Activated T-helper 1 cell treated with anti-CD3 and anti-CD28 coated beads, Interleukin-12 subunit alpha, Interleukin-12 subunit beta, Interleukin-2, Interleukin-4 antibody, amounts not matched to agents 30 ng/mL and 10 ng/mL and 1 ng/mL, durations not matched to agents 14 hours and 24 hours and 36 hours (primary cell): ENCODE measurements at places on chromosomes 12 and 14. TPM values are rescaled to one million over a fixed set of nuclear protein-coding genes. Genes with fewer than 3 reads are reported as not detected.
A peak's percentile ranks its signal among the peaks of the same experiment; 100 is the strongest.

DNA sequence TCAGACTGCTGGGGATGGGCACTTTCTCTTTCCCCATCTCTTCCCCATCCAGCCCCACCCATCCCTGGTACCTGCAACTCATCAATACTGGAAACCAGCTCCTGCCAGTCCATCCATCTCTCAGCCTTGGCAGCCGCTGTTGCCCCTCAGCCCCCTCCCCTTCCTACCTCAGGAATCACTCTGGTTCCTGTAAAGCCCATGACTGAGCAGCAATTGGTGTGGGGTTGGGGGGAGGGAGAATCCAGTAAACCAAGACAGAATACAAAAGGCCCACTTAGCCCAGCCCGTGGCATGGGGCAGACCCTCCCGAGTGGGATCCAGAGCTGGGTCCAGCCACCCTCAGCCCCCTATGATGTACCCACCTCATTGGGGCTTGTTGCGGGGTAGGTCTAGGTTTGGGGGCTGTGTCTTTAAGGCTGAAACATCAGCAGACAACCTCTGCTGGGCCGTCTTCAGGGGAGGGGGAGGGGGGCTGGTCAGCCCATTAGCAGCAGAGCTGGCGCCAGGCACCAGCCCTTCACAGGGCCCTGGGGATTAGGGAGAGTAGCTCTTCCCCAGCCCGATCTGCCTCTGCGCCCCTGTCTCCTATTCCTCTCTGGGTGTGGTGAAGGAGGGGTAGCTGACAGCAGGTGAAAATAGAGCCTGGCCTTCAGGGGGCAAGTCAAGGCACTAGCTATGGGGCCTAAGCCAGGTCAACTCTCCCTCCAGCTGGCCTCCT, 702 bp upstream of the PRPH start:
- peaks cover 5% of the 10 kb centered on the region for H3K4me1 ChIP-seq
- no peaks in the 10 kb centered on the region for H3K36me3 ChIP-seq
- H3K4me3 ChIP-seq: no peak overlapping the region
- no peak overlapping the region for H3K27ac ChIP-seq
- DNase-seq: no peak
- H3K27me3 ChIP-seq: peaks cover 42% of the 10 kb centered on the region

Gene RFX4
- not detected in 2 replicates for total RNA-seq

Gene SRRM4
- not detected in 2 replicates for total RNA-seq

GRCh38 chr14:89479802-89480201, 62.8 kb upstream of the FOXN3 start:
- H3K27ac ChIP-seq: no peak overlapping the region
- H3K27me3 ChIP-seq: no peaks in the 10 kb centered on the region
- no peak overlapping the region for H3K4me3 ChIP-seq
- DNase-seq: no peak

DNA sequence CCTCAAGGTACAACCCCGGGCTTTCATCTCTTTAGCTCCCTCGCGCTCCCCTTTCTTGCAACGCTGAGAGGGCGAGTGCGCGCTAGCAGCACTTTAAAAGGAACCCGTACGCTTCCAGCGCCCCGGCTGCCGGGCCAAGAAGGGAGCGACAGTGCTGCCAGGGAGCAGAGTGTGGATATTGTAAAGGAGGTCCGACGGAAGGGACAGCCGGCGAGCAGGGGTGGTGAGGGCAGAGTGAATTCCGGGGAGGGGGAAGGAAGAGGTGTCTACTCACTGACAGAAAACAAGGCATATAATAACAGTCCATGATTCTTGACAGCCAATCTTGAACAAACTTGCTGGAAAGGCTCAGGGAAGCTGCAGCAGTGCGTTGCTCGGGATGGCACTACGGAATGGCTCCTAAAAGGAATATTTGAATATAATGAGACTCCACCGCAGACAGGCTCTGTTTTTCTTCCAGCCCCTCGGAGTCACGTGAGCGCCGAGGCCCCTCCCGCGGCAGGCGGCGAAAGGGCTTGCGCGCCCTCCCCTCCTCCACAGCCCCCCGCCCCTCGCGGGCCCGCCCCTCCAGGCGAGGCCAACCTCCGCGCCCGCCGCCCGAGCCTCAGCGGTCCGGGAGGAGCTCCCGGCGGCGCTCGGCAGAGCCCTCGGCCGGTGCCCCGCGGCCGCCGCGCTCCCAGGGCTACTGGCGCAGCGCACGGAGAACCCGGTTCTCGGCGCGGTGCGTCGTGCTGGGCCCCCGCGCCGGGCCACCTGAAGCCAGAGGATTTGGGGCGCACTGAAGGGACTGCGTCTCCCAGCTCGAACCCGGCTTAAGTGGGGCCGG, 3.4 kb downstream of the BMP4 start:
- peaks cover 2% of the 10 kb centered on the region for H3K36me3 ChIP-seq
- no peak for DNase-seq
- H3K4me1 ChIP-seq: peaks cover 28% of the 10 kb centered on the region
- peaks cover 75% of the 10 kb centered on the region for H3K27me3 ChIP-seq

- no peak overlapping the region for H3K4me3 ChIP-seq
- no peaks in the 10 kb centered on the region for H3K36me3 ChIP-seq
- H3K27ac ChIP-seq: no peak overlapping the region
- no peaks in the 10 kb centered on the region for H3K4me1 ChIP-seq
Observed at GRCh38 chr14:101010293-101010692, 106.8 kb upstream of the RTL1 start.

GRCh38 chr12:89153341-89153740, 199.0 kb downstream of the DUSP6 start:
- peaks cover 5% of the 10 kb centered on the region for H3K36me3 ChIP-seq
- no peaks in the 10 kb centered on the region for H3K27me3 ChIP-seq
- DNase-seq: no peak
- H3K4me3 ChIP-seq: no peak overlapping the region
- peaks cover 27% of the 10 kb centered on the region for H3K4me1 ChIP-seq

Gene TPH2
- total RNA-seq: not detected in 2 replicates

DNA sequence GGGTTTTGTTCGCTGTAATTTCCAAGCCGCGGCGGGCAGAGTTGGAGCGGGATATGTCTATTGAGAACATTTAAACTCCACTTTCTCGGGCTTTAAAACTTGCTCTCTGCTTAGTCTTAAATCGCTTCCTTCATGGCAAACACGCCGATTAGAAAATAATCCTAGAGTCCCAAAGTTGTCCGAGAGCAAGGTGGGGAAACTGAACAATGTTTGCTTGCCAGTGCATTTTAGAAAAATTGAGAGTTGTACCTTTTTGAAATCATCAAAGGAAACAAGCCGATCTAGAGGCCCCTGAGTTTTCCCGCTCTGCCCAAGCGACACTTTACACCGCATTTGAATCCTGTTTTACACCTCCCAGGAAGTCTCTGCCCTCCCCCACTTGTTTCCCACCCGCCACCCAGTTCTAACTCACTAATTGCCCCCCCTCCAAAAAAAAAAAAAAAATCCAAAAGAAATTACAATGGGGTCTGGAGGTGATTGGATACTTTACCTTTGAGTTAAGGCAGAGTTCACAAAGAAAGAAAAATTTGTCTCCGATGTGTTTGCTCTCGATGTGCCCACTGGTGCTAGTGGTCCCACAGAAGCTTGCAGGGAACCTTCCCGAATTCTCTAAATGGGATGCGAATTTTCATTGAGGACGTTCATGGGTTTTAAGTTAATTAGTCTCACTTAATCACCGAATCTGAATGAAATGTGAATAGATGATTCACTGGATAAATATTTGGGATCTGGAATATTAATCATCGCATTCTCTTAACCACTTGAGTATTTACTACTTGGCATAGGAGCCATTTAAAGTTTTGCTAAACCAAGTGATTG, 2.3 kb downstream of the HMGA2 start:
- H3K4me3 ChIP-seq: peak overlapping the region; percentile 37
- peaks cover 2% of the 10 kb centered on the region for H3K36me3 ChIP-seq
- no peak overlapping the region for H3K27ac ChIP-seq
- peaks cover 15% of the 10 kb centered on the region for H3K4me1 ChIP-seq

DNA sequence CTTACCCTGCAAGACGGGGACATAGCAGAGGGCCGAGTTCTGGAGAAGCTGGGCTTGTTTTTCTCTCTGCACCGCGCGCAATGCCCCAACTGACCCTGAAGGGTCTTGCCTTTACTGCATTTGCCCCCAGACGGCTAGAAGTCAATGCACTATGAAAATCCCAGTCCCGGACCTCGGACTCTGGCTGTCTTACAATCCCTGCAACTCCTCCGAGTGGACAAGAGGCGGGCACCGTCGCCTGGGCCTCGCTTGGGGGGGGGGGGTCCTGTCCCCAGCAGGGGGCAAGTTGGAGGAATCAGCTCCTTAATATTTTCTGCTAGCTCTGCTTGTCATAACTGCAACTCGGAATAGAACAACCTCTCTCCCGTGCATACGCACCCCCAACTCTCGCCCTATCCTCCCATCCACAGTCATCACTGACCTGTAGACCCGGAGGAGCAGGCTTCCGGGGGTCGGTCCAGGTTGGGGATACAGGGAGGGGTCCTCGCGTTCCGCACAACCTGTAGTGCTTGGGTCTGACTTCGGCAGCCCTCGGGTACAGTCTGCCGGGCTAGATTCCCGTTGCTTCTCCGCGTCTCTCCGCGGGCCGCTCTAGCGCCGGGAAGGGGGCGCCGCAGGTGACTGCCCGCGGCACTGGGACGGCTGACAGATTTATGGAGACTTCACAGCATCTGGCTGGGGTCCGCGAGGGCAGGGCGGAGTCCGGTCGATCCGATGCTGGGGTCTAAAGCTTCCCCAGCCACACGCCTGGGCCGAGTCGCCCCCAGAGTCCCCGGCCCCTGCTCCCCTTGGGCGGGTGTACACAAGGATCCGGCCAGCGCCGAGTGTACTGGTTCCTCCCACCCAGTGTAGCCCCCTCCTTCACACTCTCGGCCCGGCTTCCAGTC, 3.3 kb upstream of the PAX9 start:
- H3K36me3 ChIP-seq: no peaks in the 10 kb centered on the region
- no peak for DNase-seq
- no peak overlapping the region for H3K4me3 ChIP-seq
- peaks cover 5% of the 10 kb centered on the region for H3K4me1 ChIP-seq

- H3K27ac ChIP-seq: no peak overlapping the region
- H3K4me3 ChIP-seq: no peak overlapping the region
- no peaks in the 10 kb centered on the region for H3K36me3 ChIP-seq
- no peaks in the 10 kb centered on the region for H3K4me1 ChIP-seq
Observed at GRCh38 chr14:42541535-42542001, 934.9 kb downstream of the LRFN5 start.

DNA sequence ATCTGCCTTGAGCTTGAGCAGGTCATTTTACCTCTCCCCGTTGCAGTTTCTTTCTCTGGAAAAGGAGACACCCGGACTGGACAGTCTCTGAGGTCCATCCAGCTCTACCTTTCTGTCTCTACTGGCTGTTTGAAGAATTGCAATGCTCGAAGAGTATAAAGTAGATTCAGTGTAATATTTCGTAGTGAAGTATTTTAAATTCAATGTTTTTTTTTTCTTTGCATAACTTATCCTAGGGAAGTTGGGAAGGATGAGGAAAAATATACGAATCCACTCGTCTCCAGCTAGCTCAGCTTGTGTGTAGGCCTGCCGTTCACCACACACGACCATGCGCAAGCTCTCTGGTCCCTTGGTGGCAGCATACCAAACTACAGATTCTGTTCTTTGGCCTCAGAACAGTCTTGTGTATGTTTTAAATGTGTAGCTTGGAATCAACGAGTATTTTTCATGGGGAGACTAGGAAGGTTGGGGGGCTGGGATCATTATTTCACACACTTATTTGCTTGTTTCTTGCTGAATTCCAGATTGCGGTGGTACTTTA, 307.9 kb downstream of the CACNA1C start:
- no peaks in the 10 kb centered on the region for H3K36me3 ChIP-seq
- no peak for DNase-seq
- H3K4me1 ChIP-seq: peaks cover 63% of the 10 kb centered on the region
- no peak overlapping the region for H3K4me3 ChIP-seq
- no peak overlapping the region for H3K27ac ChIP-seq

- H3K4me1 ChIP-seq: peaks cover 26% of the 10 kb centered on the region
- H3K36me3 ChIP-seq: peaks cover 18% of the 10 kb centered on the region
- H3K27me3 ChIP-seq: peaks cover 13% of the 10 kb centered on the region
Observed at GRCh38 chr12:117192057-117192456, 1.8 kb upstream of the FBXO21 start.

Gene SPPL3
- 27.3 and 31.2 TPM in 2 replicates for total RNA-seq

DNA sequence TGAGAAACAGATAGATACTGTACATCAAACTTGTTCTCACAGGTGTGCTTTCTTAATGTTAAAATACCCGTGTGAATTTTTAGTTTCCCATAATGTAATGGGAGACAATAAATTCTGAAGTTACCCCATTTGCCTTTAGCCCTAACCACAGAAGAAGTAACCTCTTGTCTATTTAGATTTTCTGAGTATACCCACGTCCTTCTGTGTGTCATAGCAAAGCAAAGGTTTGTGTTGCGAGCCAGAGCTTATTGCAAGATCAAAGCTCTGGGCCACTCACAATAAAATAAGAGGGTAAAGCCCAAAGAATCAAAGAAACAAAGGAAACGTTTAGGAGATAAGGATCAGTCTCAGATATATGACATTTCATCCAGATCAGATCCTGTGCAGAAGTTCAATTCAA, 73.9 kb downstream of the BMP4 start:
- H3K36me3 ChIP-seq: no peaks in the 10 kb centered on the region
- no peak for DNase-seq
- no peak overlapping the region for H3K27ac ChIP-seq
- H3K27me3 ChIP-seq: no peaks in the 10 kb centered on the region
- no peaks in the 10 kb centered on the region for H3K4me1 ChIP-seq

- peaks cover 90% of the 10 kb centered on the region for H3K4me1 ChIP-seq
- no peak for DNase-seq
- H3K4me3 ChIP-seq: peak overlapping the region; percentile 15
- H3K36me3 ChIP-seq: peaks cover 79% of the 10 kb centered on the region
- no peaks in the 10 kb centered on the region for H3K27me3 ChIP-seq
- peak overlapping the region; percentile 98 for H3K27ac ChIP-seq
Observed at GRCh38 chr12:47870175-47870781, 34.5 kb downstream of the VDR start.

- no peak overlapping the region for H3K4me3 ChIP-seq
- H3K27me3 ChIP-seq: no peaks in the 10 kb centered on the region
- peaks cover 73% of the 10 kb centered on the region for H3K4me1 ChIP-seq
- peaks cover 11% of the 10 kb centered on the region for H3K36me3 ChIP-seq
- no peak overlapping the region for H3K27ac ChIP-seq
Observed at GRCh38 chr12:46401662-46402061, 29.1 kb upstream of the SLC38A2 start.

DNA sequence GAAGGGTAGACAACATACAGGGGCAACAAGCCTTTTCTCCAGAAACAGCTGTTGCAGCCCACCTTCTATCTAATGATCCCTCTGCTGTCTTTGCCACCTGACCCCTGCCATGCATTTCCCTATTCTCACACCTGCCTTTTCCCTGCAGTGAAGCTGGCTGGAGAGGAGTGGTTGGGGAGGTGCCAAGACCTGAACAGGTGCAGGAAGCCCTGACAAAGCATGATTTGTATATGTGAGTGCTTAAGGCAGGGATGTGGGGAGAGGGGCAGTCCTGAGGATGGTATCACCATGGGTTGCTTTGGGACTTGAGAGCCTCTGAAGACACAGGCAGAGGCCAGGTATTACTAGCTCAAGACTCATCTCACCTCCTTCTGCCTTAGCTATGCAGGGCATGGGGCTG, 2.9 kb upstream of the PFDN5 start:
- H3K4me1 ChIP-seq: peaks cover 31% of the 10 kb centered on the region
- H3K36me3 ChIP-seq: peaks cover 49% of the 10 kb centered on the region
- no peak overlapping the region for H3K27ac ChIP-seq
- no peaks in the 10 kb centered on the region for H3K27me3 ChIP-seq
- no peak for DNase-seq

Gene RTL1
- not detected in 2 replicates for total RNA-seq

GRCh38 chr14:22648506-22648905, 4.4 kb upstream of the OR6J1 start:
- H3K4me1 ChIP-seq: peaks cover 17% of the 10 kb centered on the region
- H3K27ac ChIP-seq: no peak overlapping the region
- DNase-seq: no peak
- H3K4me3 ChIP-seq: no peak overlapping the region

Gene OLR1
- not detected in 2 replicates for total RNA-seq

Gene CLEC6A
- total RNA-seq: not detected in 2 replicates
